ENCODE measurements at places on chromosomes 6 and 20.

- no peak for DNase-seq
Observed at GRCh38 chr6:35955970-35956369, 35.1 kb upstream of the SRPK1 start.

- peak; percentile 44 for DNase-seq
Observed at GRCh38 chr6:42142118-42142835, at the start of gene C6orf132. TSS of gene C6orf132 (minus strand) at chr6:42142620. CDS start at chr6:42142444, 176 bp downstream.

DNA sequence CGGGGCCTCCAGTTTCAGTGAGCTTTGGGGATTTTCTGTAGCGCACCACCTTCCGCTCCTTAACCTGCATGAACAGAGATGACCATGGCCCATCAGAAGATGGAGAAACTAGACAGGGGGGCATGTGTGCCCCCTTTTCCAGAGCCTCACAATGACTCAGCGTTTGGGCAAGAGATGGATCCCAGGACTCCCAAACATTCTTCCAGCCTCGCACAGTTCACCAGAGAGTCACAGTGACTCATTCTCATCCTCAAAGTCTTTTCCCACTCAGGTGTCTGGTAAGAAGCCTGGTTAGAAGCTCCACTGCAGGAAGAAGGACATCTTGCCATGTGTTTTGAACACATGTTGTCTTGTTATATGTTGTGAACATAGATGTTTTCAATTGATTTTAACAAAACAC is 76.2 kb upstream of the FRMD1 start:
- DNase-seq, result no peak

GRCh38 chr6:35601331-35602132 is 87.2 kb downstream of the FKBP5 start:
- peak; percentile 58 for DNase-seq

DNA sequence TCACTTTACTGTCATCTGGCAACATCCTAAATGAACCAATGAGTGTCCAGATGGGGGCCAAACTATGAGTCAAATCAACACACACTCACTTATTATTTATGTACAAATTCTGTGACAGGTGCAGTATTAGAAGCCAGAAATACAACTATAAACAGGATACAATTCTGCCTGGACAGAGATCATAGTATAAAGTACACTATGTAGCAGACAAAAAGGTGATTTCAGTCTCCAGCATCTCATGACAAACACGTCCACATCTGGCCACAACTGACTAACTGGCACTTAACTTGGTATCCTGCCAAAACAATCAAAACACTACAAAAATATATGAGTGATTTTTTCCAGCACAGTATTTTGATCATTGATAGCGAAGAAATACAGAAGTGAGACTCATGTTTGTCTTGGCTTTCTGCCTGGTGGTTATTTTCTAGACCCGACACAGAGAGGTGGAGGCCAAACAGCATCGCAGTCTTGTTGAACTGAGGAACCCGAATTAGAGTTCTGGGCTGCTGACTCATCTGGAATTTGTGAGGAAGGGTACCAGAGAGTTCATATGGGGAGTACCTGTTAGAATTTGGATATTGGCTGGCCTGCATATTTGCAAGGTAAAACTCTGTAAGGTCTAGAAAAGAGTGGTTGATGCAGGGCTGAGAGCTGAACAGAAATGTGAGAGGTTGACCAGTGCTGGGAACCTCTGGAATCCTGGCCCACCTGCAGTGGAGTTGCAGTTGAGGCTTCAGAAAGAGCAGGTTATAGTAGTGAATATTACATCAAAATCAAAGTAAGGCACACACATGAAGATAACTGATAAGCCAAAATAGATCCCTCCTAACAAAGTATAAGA is 475.2 kb downstream of the PTPRT start:
- peak; percentile 59 for DNase-seq

GRCh38 chr6:5435449-5435848 is 174.1 kb downstream of the FARS2 start:
- DNase-seq, result no peak

- peak; percentile 59 for DNase-seq
Observed at GRCh38 chr6:168713839-168714238, 272.9 kb downstream of the SMOC2 start.

- no peak for DNase-seq
Observed at GRCh38 chr6:31971279-31971992, 502 bp downstream of the DXO start.

DNA sequence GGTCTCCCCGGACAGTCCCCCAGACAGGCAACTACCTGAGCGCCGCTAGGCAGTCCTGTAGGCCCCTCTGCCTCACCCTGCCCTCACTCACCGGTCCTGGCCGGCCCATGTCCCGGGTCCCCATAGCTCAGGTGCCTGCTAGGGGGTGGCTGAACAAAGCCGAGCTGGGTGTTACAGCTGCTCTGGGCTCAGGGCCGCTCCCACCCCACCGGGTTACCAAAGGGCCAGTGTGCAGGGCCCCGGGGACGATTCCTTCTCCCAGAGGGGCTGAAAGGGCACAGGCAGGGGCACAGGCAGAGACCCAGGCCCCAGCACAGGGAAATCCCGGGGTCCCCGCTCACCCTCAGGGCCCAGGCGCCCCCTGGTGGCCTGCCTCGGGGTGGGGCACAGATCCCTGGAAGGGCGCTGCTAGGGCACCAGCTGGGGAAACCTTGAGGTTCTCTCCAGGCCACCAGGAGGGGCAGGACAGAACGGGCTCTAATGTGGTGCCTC is 118.4 kb downstream of the GRM4 start:
- DNase-seq, result peak; percentile 88

- peak; percentile 1 for DNase-seq
Observed at GRCh38 chr6:88380083-88380482, 213.9 kb upstream of the CNR1 start.
